ENCODE measurements at places on chromosomes 6 and 20. TPM values are rescaled to one million over a fixed set of nuclear protein-coding genes. Genes with fewer than 3 reads are reported as not detected.

SLC32A1 gene
- total RNA-seq: not detected

CCM2L gene
- not detected for total RNA-seq

OR2J2 gene
- total RNA-seq: not detected

RAET1G gene
- total RNA-seq: 0.31 TPM

THEMIS gene
- not detected for total RNA-seq

PTK6 gene
- 0.34 TPM for total RNA-seq

FAM120B gene
- 10.7 TPM for total RNA-seq

RCAN2 gene
- total RNA-seq: 0.33 TPM

OXT gene
- not detected for total RNA-seq

RIPOR3 gene
- total RNA-seq: not detected

PRL gene
- not detected for total RNA-seq

APOBEC2 gene
- not detected for total RNA-seq

PLEKHG1 gene
- 6.2 TPM for total RNA-seq

ULBP2 gene
- 2.0 TPM for total RNA-seq

FAXC gene
- total RNA-seq: 14.5 TPM

SENP6 gene
- total RNA-seq: 57.8 TPM

TFAP2D gene
- not detected for total RNA-seq

KIAA0408 gene
- 1.7 TPM for total RNA-seq

MYMX gene
- total RNA-seq: not detected

SESN1 gene
- 24.0 TPM for total RNA-seq

MEI4 gene
- total RNA-seq: not detected

SPDEF gene
- total RNA-seq: not detected

NRSN2 gene
- 69.9 TPM for total RNA-seq

ADAT2 gene
- total RNA-seq: 16.4 TPM

SH3BGRL2 gene
- 1.1 TPM for total RNA-seq

MAP7 gene
- total RNA-seq: 1.00 TPM

BTN1A1 gene
- not detected for total RNA-seq

IER3 gene
- total RNA-seq: 190 TPM

GLP1R gene
- not detected for total RNA-seq

MCCD1 gene
- total RNA-seq: not detected
